ENCODE measurements at places on chromosomes 5 and 9. TPM values are rescaled to one million over a fixed set of nuclear protein-coding genes. Genes with fewer than 3 reads are reported as not detected.

Gene HSD17B3
- 1.8 TPM for total RNA-seq

GRCh38 chr9:93979721-93980120 lies 24.6 kb upstream of the BARX1 start:
- H3K27ac ChIP-seq, result no peak overlapping the region
- H3K27me3 ChIP-seq, result no peaks in the 10 kb centered on the region
- H3K36me3 ChIP-seq, result no peaks in the 10 kb centered on the region
- H3K4me1 ChIP-seq, result no peaks in the 10 kb centered on the region
- H3K4me3 ChIP-seq, result no peak overlapping the region

GRCh38 chr5:169542811-169543210 lies 40.8 kb upstream of the SPDL1 start:
- H3K27me3 ChIP-seq, result no peaks in the 10 kb centered on the region
- H3K4me1 ChIP-seq, result no peaks in the 10 kb centered on the region
- no peaks in the 10 kb centered on the region for H3K36me3 ChIP-seq
- no peak overlapping the region for H3K4me3 ChIP-seq
- no peak overlapping the region for H3K27ac ChIP-seq
- no peak for DNase-seq

Gene HTR1A
- total RNA-seq, result not detected

- peaks cover 69% of the 10 kb centered on the region for H3K36me3 ChIP-seq
- peaks cover 48% of the 10 kb centered on the region for H3K4me1 ChIP-seq
- H3K4me3 ChIP-seq, result no peak overlapping the region
Observed at GRCh38 chr5:134148986-134149539, 27.7 kb downstream of the SKP1 start.

DNA sequence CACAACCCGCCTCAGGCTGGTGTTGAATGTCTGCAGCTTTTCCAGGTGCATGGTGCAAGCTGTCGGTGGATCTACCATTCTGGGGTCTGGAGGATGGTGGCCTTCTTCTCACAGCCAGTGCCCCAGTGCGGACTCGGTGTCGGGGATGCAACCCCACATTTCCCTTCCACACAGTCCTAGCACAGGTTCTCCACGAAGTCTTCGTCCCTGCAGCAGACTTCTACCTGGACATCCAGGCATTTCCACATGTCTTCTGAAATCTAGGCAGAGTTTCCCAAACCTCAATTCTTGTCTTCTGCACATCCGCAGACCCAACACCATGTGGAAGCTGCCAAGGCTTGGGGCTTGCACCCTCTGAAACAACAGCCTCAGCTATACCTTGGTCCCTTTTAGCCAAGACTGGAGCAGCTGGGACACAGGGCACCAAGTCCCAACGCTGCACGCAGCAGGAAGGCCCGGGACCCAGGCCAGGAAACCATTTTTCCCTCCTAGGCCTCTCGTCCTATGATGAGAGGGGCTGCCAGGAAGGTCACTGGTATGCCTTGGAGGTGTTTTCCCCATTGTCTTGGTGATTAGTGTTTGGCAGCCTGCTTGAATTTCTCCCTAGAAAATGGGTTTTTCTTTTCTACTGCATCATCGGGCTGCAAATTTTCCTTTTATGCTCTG lies 18.2 kb downstream of the PSIP1 start:
- no peak for DNase-seq
- no peak overlapping the region for H3K27ac ChIP-seq
- H3K4me1 ChIP-seq, result peaks cover 31% of the 10 kb centered on the region
- H3K36me3 ChIP-seq, result peaks cover 4% of the 10 kb centered on the region
- H3K27me3 ChIP-seq, result no peaks in the 10 kb centered on the region
- no peak overlapping the region for H3K4me3 ChIP-seq

Gene SLC6A3
- total RNA-seq, result not detected

GRCh38 chr5:32406650-32407049 lies 37.9 kb downstream of the ZFR start:
- H3K27ac ChIP-seq, result no peak overlapping the region
- H3K36me3 ChIP-seq, result peaks cover 72% of the 10 kb centered on the region
- H3K27me3 ChIP-seq, result no peaks in the 10 kb centered on the region
- H3K4me1 ChIP-seq, result no peaks in the 10 kb centered on the region

GRCh38 chr9:79395228-79395627 lies 176.5 kb upstream of the TLE4 start:
- H3K36me3 ChIP-seq, result no peaks in the 10 kb centered on the region
- H3K4me1 ChIP-seq, result no peaks in the 10 kb centered on the region
- H3K4me3 ChIP-seq, result no peak overlapping the region
- H3K27ac ChIP-seq, result no peak overlapping the region
- H3K27me3 ChIP-seq, result no peaks in the 10 kb centered on the region

DNA sequence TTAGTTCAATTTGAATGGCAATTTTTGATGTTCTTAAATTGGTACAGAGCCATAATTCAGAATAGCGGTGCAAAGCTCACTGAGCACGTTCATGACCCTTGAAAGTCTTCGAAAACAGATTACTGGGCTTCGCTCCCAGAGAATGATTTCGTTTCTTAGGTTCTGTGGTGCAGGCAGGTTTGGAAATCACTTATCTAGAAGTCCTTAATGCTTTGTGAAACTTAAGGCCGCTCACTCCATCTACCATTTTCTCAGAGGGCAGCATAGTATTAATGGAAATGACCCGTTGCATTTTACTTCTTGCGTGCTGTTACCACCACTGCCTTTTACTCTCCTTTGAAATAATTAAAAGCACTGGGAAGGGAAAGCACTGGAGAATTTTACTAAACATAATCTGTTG lies 2.9 kb upstream of the MAT2B start:
- no peaks in the 10 kb centered on the region for H3K36me3 ChIP-seq
- H3K27ac ChIP-seq, result peak overlapping the region; percentile 90

DNA sequence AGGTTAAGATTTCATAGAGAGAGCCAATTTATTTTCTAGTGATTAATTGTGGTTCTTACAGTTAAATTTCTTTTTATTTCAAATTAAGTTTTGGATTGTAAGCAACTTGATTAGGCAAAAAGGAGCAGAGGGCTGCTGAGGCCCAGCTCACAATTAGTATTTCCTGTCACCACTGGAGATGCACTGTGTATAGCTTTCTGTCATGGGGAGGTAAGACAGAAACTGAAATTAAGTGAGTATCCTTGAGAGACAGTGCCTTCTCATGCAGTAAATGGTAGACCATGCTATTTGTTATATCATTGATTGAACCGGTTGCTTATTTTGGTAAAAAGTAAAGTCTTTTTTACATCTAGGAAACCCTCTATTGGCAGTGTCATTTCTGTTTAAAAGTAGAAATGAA lies 190.7 kb downstream of the CCDC171 start:
- H3K4me1 ChIP-seq, result no peaks in the 10 kb centered on the region
- DNase-seq, result no peak
- no peak overlapping the region for H3K4me3 ChIP-seq
- H3K36me3 ChIP-seq, result no peaks in the 10 kb centered on the region
- no peak overlapping the region for H3K27ac ChIP-seq
- H3K27me3 ChIP-seq, result no peaks in the 10 kb centered on the region

Gene TXNDC8
- total RNA-seq, result not detected

DNA sequence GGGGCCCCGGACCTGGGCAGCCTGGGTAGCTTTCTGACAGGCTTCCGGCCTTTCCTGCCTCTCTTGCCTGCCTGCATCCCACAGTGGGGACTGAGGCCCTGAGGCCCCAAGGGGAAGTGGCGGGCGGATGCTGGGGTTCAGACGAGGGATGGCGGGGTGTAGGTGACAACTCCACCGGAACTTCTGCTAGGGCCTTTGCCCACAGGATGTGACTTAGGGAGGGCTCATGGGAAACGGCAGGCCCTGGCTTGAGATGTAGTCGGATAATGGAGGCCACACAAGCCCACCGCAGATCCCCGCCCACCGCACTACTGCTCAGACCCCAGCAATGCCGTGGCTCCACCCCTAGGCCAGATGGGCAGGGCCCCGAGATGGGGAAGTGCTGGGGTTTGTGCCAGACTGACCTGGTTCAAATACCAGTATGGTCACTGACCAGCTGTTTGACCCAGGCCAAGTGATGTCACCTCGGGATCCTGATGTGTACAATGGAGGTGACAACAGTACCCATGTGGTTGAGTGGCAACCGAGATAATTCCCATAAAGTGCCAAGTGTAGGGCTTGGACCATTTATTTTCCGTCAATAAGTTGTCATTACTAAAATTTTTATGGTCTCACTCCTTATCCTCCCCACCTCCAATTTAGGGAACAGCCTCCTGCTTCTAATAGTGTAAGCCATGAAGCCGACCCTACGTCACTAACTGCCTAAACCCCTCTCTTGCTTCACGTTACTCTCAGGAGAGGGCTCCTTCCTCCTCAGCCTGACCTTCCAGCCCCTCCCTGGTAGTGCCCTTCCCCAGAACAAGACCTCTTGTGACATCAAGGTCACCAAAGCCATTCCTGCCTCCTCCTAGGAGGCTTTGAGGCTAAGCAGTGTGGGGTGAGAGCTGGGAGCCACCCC lies 2.5 kb upstream of the CDK9 start:
- peak; percentile 81 for DNase-seq
- H3K36me3 ChIP-seq, result peaks cover 14% of the 10 kb centered on the region
- H3K27ac ChIP-seq, result peak overlapping the region; percentile 73
- peak overlapping the region; percentile 23 for H3K4me3 ChIP-seq
- no peaks in the 10 kb centered on the region for H3K27me3 ChIP-seq

Gene PCDHGC4
- total RNA-seq, result not detected

DNA sequence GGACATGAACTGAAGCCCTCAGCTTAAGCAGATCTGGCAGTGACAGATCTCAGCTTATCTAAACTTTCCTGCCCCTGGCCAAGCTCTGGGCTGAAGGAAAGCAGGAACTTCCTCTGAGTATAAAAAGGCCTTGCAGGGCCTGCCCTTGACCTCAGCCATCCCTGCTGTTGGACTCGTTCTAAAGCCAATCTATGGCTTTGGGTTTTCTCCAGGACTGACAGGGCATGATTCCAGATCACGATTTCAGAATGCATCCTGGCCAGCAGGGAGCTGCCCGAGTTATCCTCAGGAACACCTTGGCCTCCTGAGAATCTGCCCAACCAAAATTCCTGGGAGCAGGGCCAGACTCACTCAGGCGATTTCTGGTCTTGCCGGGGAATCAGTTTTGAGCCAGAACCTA lies 502.7 kb downstream of the TLE4 start:
- no peaks in the 10 kb centered on the region for H3K27me3 ChIP-seq
- H3K4me3 ChIP-seq, result no peak overlapping the region
- H3K27ac ChIP-seq, result no peak overlapping the region

Gene CSF1R
- total RNA-seq, result 2.4 TPM

GRCh38 chr9:14661421-14662059 lies 31.7 kb downstream of the ZDHHC21 start:
- H3K27me3 ChIP-seq, result no peaks in the 10 kb centered on the region
- no peaks in the 10 kb centered on the region for H3K4me1 ChIP-seq
- no peak overlapping the region for H3K27ac ChIP-seq
- DNase-seq, result no peak

DNA sequence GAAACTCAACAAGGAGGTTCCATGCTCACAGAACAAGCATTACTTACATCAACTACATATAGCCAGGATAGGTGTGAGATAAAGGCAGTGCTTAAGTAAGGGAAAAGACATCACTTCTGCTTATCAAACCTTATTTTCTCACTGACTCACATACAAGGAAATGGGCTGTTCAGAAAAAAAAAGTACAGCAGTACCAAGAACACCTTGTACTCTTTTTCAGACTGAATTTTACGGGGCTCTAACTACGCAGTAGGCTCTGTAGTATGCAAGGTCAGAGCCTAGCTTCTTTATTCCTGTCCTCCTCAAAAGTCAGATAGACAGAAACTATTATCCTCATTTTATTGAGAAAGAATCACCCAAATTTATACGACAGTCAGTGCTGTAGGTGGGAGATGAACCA lies 5.8 kb downstream of the PSMB7 start:
- peaks cover 63% of the 10 kb centered on the region for H3K36me3 ChIP-seq
- no peak for DNase-seq

DNA sequence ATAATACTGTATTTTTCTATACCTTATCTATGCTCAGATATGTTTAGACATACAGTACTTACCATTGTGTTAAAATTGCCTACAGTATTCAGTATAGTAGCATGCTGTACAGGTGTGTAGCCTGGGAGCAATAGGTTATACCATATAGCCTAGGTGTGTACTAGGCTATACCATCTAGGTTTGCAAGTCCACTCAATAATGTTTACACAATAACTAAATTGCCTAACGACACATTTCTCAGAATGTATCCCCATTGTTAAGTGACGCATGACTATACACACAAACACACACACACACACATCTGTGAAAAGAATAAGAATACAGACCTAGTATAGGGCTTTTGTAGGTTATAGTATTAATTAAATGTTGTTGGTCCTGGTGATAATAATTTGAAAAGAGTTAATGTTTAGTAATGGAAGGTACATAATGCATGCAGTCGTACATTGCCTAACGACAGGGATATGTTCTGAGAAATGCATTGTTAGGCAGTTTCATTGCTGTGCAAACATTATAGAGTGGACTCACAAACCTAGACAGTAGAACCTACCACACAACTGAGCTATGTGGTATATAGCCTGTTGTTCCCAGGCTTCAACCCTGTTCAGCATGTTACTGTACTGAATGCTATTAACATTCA lies 13.6 kb downstream of the TDRD7 start:
- DNase-seq, result no peak
- peaks cover 13% of the 10 kb centered on the region for H3K36me3 ChIP-seq
- no peaks in the 10 kb centered on the region for H3K27me3 ChIP-seq
- H3K4me1 ChIP-seq, result no peaks in the 10 kb centered on the region
- H3K27ac ChIP-seq, result no peak overlapping the region
- no peak overlapping the region for H3K4me3 ChIP-seq

DNA sequence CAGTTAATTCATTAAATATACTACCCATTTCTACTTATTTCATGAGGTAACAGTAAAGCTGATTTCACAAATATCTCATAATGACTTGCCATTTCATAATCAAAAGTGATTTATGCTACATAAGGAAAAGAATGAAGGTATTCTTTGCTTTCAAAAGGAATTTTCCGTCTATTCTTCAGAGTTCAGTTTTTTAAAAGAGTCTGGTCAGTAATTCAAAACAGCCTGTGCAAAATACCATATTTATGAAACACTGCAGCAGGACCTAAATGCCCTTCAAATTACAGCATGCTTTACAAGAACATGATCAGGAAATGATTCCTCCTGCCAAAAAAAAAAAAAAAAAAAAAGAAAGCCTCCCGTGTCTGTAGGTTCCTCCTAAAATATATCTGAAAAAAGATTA lies 154.7 kb downstream of the KIAA0825 start:
- no peak overlapping the region for H3K27ac ChIP-seq
- no peaks in the 10 kb centered on the region for H3K27me3 ChIP-seq
- no peaks in the 10 kb centered on the region for H3K36me3 ChIP-seq
- H3K4me1 ChIP-seq, result no peaks in the 10 kb centered on the region
- no peak for DNase-seq

Gene NFIB
- not detected for total RNA-seq

GRCh38 chr5:67209141-67209771 lies 12.7 kb upstream of the CD180 start:
- peaks cover 55% of the 10 kb centered on the region for H3K4me1 ChIP-seq
- H3K27ac ChIP-seq, result no peak overlapping the region
- no peaks in the 10 kb centered on the region for H3K27me3 ChIP-seq
- H3K4me3 ChIP-seq, result no peak overlapping the region

Gene ANXA1
- total RNA-seq, result 324 TPM

- H3K27me3 ChIP-seq, result no peaks in the 10 kb centered on the region
- DNase-seq, result no peak
- no peaks in the 10 kb centered on the region for H3K4me1 ChIP-seq
- H3K36me3 ChIP-seq, result no peaks in the 10 kb centered on the region
- H3K4me3 ChIP-seq, result no peak overlapping the region
- H3K27ac ChIP-seq, result no peak overlapping the region
Observed at GRCh38 chr9:81621785-81622259, 67.5 kb downstream of the TLE1 start.

Measured in CD4-positive, alpha-beta memory T cell (primary cell).